ENCODE measurements at places on chromosomes 11 and 22. TPM values are rescaled to one million over a fixed set of nuclear protein-coding genes. Genes with fewer than 3 reads are reported as not detected.

The ARHGAP8 gene
- total RNA-seq: 0.49 TPM

The SLC1A2 gene
- total RNA-seq: not detected

- DNase-seq: no peak
These were observed 30.6 kb upstream of the HSD17B12 start for GRCh38 chr11:43649921-43650320.

DNA sequence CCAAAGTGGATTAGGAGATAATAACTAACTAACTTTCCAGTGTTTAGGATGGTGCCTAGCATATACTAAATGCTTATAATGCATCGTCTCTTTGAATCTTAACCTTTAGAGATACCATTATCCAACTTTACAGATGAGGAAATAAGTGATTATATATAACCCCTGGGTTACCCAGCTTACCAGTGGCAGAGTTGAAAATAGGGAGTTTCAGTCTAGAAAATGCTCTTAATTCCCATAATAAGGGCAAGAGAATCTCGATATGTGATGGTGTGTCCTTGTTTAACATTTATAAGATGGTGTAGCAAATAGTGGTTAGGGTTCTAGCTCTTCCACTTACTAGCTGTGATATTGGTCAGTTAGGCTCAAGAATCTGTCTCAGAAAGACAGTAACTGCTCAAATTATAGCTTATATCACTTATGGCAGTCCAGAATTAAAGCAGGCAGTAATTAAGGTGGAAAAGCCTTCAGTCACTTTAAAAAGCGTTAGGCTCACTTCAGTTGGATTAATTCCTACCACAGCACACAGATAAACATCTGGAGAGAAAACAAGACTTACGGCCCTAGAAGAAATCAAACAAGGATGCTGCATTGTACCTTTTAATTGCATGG, 6.3 kb downstream of the XBP1 start:
- DNase-seq: no peak

The TTLL8 gene
- not detected for total RNA-seq

The MMP8 gene
- total RNA-seq: not detected

DNA sequence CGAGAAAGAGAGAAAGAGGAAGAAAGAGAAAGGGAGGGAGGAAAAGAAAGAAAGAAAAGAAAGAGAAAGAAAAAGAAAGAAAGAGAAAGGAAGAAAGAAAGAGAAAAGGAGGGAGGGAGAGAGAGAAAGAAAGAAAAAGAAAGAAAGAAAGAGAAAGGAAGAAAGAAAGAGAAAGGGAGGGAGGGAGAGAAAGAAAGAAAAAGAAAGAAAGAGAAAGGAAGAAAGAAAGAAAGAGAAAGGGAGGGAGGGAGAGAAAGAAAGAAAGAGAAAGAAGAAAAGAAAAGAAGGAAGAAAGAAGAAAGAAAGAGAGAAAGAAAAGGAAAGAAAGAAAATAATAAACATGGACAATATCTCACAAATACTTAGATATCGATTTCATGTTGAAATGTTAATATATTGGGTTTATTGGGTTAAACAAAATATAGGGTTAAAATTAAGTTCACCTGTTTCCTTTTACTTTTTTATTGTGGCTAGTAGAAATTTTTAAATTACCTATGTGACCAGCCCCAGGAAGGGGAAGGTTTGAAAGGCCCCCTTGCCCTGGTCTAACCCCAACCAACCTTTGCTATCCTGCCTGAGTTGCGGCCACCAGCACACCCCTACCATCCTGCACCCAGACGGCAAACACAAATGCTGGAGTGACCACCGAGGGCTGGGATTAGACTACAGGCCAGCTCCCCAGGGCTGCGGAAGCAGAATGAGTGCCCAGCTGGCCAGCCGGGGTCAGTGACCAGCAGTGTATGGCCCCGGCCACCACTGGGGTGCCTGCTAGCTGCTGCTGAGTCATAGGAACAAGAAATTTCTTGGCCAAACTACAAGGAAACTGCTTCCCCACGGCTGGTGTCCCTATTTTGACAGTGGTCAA, 81.0 kb upstream of the FGF3 start:
- DNase-seq: no peak

The CALCA gene
- not detected for total RNA-seq

- DNase-seq: no peak
These were observed 1.3 kb downstream of the SPTY2D1 start for GRCh38 chr11:18632841-18633240.

The ACR gene
- not detected for total RNA-seq

DNA sequence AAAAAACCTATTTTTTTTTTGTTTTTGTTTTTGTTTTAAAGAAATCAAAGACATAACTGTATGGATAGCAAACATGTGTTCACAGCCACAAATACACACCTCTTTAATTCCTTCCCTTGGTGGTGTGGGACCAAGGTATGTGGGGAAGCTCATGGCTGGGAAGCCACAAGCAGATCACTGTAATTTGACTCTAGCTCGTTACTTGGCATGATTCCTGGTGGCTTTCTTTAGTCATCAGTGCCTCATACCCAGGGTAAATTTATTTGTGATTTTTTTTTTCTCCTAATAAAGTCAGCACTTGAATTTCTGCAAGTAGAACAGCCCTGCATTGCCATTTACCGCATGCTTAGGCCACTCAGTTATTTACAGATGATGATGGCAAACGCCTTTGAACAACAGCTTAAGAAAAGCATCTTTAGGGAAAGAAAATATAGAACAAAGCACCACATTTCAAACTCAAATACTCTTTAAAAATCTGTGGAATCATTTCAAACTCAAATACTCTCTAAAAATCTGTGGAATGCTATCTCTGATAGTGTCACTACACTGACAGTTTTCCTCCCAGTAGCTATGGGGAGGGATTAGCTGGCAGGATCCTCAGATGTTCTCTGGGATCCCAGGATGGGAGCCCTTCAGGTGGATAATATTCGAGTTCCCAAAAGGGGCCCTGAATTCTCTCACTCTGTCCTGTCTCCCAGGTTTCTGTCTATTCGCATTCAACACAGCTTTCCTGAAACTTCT, 687.2 kb downstream of the OPCML start:
- no peak for DNase-seq

GRCh38 chr11:62245271-62245753, 3.3 kb downstream of the SCGB1D2 start:
- no peak for DNase-seq

DNA sequence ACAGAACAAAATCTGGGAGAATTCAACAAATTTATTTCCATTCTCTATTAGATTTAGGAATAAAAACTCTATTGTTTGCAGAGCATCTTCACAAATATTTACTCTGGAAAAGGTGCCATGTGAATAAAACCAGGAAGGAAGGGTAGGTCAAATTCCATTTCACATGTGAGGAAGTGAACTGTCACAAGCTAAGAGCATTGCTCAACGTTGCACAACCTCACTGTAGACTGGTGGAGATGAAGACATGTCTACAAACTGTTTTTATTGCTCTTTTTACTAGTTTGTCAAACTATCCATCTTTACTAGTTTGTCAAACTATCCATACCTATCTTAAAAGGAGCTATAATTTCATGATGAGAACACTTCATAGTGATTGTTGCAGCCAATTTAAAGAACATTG, 236.4 kb downstream of the CNTN5 start:
- DNase-seq: no peak

The ALDH3B1 gene
- total RNA-seq: 0.98 TPM

DNA sequence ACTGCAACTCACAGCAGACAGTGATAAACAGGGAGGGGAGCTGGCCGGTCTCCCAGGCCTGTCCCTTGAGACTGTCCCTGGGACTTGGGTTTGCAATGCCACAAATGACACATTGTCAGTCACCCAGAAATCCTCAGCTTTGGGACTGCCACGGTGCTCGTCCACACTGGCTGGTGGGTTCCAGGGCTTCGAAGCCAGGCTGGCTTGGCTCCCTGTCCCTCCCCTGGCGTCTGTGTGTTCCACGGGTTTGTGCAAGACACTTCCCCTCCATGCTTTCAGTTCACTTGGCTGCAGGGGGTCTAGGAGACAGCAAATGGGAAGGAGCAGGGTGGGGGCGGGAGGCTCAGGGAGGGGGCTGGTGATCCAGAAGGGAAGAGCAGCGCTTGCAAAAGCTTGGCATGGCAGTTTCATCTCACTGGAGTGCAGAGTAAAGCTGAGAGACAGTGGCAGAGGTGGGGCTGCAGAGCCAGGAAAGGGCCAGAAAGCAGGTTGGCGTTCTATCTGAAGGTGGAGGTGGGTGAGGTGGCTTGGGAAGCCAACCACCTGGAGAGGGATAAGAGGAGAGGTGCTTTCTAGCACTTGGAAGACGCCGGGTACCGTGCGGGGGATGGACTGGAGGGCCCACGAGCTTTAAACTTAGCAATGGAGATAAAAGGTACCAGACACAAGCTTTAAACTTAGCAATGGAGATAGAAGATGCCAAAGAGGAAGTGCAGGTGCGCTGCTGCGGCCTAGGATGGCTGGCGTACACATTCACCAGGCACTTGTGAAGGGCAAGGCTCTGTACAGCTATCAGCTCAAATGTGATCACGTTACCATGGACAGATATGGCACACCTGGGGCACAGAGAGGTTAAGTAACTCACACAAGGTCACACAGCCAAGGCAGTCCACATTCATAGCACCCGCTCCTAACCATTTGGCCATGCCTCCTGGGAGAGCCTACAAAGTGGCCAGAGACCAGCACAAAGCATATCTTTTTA, 86.4 kb upstream of the SHISAL1 start:
- peak; percentile 3 for DNase-seq

DNA sequence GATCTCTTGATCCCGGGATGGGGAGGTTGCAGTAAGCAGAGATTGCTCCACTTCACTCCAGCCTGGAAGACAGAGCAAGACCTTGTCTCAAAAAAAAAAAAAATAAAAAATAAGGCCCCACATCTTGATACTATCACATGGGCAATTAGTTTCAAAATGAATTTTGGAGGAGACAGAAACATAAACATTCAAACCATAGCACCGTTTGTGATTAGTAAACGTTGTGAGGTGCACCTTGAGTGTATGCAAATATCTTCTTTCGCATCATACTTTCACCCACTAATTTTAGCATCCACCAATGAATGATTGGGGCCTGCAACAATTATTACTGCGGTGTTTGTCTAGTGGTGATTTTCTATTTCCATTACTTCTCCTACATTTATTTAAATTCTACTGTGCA, 11.0 kb upstream of the SPDYC start:
- DNase-seq: no peak

GRCh38 chr22:23913306-23913660, 19.1 kb downstream of the MIF start:
- no peak for DNase-seq

The FXYD6 gene
- not detected for total RNA-seq

DNA sequence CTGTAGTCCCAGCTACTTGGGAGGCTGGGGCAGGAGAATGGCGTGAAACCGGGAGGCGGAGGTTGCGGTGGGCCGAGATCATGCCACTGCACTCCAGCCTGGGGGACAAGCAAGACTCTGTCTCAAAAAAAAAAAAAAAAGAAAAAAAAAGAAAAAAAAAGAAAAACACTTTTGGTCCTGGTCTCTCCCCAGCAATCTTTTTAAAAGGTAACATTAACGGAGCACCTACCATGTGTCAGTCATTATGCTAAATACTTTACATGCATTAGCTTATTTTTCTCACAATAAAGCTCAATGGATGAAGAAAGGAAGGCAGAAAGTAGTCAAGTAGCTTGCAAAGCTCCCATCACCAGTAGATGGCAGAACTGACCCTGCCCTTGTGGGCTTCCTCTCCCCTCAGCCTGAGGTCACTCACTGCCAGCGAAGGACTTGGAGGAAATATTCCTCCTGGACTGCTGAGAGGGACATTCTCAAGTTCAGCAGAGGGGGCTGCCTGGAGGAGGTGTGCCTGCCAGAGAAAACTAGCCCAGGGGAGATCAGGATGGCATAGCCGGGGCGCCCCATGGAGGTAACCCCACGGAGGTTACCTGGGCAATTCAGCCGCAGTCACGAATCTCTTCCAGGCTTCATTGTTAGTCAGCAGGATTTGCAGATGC, 15.5 kb downstream of the APOL3 start:
- no peak for DNase-seq

DNA sequence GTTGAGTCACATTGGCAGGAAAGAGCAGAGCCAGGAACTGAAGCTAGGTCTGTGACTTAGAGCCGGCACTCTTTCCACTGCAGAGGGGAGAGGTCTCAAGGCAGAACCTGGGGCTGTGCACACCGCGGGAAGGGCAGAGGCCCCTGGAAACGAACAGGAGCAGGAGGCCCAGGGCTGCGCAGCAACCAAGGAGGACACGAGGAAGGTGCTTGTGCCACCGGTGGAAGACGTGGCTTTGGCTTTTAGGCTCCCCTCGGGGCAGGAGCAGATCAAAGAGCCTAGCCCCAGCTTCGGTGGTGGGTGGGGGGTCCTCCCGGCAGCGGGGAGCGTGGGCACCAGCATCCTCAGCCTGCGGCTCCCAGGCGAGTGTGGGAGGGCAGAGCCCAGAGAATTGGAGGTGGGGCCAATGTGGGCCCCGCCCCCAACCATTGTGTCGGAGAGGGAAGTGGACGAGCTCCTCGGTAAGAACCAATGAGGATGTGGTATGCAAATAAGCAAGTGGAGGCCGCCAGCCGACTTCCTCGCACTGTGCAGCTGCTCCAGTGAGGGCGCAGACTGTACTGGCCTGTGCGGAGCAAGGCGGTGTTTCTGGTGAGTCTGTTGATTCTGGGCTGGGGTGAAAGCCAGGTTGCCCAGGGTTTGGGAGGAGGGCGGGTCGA, at the start of gene CCDC116:
Gene CCDC116, plus strand, starts transcription at position 524 of the 659 bp plus-strand sequence. CDS start 422 bp downstream, outside the sequence.
- no peak for DNase-seq

DNA sequence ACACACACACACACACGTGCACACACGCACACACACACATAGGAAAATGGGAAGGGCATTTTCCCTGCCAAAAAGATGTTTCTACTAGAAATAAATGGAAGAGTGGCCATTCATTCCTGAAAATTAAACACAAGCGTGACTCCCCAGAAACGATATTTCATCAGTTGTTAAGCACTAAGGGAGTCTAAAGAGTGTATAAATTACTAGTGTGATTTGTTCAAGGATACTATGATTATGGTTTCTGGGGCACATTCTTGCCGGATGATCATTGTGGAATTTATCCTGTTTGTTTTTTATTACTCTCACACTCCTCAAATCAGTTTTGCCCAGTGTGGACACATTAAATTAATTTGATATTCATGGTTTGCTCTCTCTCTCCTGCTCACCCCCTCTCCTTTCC, 16.4 kb upstream of the AMOTL1 start:
- no peak for DNase-seq

DNA sequence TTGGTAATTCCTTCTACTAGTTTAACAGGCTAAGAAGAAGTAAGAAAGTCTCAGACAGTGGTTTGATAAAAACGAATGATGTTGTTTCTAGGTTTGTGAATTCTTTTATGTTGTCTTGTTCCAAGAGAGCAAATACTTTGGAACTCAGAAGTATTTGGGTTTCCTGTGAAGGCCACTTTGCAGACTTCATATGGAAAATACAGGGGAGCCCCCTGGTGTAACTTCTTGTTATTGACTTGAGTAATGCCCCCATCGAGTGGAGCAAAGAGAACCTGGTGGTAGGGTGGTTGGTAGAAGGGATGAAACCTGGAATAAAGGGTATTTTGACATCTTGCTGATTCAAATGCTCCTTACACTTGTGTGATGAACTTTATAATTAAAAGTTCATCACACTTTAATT, 40.0 kb upstream of the PTH start:
- DNase-seq: no peak

The CCDC81 gene
- 0.82 TPM for total RNA-seq

- no peak for DNase-seq
These were observed 116.4 kb downstream of the TYR start for GRCh38 chr11:89293965-89294679.

The TRIM48 gene
- total RNA-seq: not detected

The SLC17A6 gene
- not detected for total RNA-seq

- no peak for DNase-seq
These were observed 134.0 kb downstream of the KIF18A start for GRCh38 chr11:27973851-27974536.

Measured in activated B cell treated with CpG ODN at 0.5 μM for 24 hours (primary cell).